ENCODE measurements at places on chromosomes 5 and 9.

DNA sequence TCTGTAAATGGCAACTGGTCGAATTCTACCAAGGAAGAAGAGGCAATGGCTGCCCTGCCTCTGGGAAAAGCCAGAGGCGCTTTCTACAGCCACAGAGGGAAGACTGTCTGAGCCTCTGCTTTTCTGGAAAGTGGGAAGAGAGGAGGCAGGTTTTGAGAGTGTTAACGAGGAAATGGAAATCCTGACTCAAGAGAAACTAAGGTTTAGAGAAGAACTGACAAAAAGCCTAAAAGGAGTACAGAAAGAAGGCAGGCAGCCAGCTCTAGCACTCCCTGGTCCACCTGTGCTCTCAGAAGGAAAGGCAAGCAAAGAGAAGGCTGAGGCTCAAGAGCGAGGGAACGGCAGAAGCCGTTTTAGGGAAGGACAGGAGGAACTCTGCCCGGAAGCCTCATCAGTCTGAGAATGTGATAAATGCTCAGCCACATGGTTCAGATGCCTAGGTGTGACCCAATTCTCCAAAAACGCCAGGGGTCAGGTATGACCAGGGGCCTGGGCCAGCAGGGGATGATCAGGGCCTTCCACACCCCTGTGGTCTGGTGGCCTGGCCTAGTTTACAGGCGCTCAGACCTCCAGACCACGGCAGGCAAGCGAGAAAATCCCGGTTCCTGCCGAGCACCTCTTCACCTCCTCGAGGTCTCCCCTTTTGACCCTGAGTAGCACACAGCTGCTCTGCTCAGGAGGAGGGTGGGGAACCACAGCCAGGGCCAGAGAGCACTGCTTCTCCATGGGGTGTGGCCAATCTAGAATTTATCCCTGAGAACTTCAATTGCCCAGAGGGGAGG is 79.9 kb upstream of the FBXW11 start:
- DNase-seq = no peak

- no peak for DNase-seq
Measured at GRCh38 chr9:93955981-93956784, 1.0 kb upstream of the BARX1 start.

DNA sequence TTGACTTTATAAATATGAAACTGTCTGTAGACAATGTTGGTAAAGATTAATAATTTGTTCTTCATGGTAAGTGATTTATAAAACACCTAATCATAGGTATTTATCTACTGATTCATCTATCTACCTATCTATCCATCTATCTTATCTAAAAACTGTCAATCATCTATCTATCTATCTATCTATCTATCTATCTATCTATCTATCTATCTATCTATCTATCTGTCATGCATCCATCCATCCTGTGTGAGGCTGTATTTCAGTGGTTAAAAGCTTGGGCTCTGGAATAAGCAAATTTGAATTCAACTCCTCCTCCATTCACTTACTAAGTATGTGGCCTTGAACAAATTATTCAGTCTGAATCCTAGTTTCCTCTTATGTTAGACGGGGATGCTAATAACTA is 161.9 kb upstream of the GNA14 start:
- no peak for DNase-seq

DNA sequence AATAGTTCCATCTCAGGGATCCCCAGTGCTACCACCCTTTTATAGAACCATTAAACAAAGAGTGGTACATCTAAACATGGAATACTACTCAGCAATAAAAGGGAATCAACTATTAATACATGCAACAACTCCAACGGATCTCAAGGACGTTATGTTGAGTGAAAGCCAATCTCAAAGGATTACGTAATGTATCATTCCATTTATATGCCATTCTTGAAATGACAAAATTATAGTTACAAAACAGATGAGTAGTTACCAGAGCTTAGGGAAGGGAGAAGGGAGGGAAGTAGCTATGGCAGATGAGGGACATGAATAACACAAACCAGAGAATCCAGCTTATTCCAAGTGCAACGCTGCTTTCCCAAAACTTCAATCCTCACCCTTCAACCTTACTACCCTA is 69.5 kb downstream of the ACTL7B start:
- no peak for DNase-seq

- no peak for DNase-seq
Measured at GRCh38 chr9:27524236-27524635, at the start of gene IFNK. Gene IFNK (plus strand): TSS chr9:27524290. CDS start chr9:27524337, 47 bp downstream.

DNA sequence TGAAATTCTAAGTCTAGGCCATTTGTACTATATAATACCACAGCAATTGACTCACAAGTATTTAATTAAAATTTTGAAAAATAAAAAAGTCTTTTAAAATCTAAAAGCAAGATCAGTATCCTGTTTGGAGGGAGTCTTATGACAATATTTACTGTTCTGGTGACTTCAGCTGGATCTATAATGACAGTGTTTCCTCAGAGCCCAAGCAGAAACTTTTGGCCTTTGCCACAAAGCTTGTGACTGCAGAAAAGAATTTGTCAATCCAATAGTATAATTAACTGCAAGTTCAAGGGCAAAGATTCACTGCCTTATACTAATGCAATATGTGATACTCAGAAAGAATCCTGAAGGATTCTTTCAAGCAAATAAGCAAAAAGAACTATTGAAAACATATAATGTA is 49.6 kb upstream of the RAPGEF6 start:
- DNase-seq = no peak

DNA sequence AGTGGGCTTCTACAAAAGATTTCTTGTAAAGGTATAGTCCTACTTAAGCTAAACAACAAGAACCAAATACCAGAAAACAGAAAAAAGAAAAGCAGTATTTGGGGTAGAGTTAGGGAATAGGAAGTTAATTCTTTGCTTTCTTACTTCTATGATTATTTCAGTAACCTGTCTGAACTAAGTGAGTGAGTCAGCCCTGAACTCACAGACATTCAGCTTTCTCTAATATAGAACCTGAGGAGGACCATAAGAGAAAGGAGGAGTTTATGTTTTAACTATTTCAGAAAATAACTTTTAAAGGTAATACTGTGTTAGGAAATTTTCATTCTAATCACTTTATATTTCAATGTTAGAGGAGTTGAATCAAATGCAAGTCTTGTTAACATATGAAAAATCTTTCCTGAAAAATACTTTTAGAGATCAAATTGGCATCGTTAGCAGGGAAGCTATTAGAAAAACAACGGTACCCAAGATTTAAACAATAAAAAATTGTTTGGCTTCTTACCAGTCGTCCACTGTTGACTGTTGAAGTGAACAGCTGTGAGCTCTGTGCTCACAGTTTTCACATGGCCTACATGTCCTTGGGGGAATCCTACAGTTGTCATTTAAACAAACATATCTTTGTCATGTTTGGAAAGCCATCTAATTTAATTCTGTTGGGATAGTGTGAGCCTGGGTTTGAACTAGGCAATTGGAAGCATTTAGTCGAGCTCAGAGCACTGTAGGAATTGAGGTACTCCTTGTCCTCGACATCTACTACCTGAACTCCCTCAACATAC is 19.9 kb upstream of the ZFAND5 start:
- no peak for DNase-seq

- DNase-seq = no peak
Measured at GRCh38 chr9:134568811-134569210, 72.8 kb upstream of the COL5A1 start.

- DNase-seq = no peak
Measured at GRCh38 chr9:116639251-116639741, 47.8 kb upstream of the TRIM32 start.
